ENCODE measurements at places on chromosomes 4 and X.

DNA sequence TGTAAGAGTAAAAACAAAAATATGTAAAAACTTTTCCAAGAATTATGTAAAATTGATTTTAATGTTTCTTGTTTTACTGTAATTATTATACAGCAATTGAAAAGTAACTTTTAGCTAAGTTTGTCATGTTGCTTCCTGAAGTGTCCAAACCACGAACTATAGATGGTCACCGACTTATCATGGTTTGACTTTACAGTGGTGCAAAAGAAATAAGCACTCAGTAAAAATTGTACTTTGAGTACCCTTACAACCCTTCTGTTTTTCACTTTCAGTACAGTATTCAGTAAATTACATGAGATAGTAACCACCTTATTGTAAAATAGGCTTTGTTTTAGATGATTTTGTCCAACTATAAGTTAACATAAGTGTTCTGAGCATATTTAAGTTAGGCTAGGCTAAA, 93.8 kb downstream of the SLC10A6 start:
- DNase-seq = no peak

- no peak for DNase-seq
Measured at GRCh38 chr4:21011106-21011505, 310.8 kb downstream of the PACRGL start.

GRCh38 chr4:141642063-141642462, 5.7 kb downstream of the IL15 start:
- no peak for DNase-seq

DNA sequence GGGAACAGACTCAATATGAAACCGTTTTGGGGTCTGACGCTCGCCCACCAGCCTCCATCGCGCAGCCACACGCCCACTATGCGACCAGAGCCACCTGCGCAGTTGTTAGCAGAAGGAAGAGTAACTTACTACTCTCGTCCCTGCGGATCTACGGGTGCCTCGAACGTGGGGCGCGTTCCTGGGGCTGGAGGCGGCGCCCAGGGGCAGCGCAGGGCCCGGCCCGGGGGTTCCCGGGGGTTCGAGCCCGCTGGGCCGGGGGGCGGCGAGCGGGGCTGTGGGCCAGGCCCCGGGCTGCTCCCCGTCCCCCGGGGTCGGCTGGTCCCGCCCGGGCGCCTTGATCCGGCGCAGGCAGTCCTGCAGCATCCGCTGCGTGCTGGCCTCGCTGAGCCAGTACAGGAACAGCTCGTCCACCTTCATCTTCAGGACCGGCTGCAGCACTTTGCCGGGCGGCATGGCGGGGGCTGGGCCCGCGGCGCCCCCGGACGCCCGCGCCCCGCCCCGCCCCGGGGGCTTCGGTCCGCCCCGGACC, 404 bp downstream of the PPP2R3B start:
- DNase-seq = no peak

DNA sequence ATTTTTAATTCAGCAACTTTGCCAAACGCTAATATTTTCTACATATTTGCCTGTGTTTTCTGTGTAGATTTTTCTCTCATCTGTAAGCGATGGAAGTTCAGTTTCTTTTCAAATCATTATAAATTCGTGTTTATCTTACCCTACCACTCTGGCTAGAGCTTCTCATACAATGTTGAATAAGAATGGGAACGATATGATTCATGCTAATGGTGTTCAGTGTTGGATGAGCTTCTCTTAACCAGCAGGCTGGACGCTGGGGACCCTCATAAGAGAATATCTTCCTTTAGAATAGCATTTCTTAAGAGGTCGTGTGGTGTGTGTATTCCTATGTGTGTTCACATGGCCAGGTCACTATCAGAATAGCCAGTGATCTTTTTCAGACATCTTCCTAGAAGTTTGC, 31.0 kb downstream of the NSDHL start:
- DNase-seq = no peak

- peak; percentile 7 for DNase-seq
Measured at GRCh38 chrX:118225711-118226428, 109.3 kb upstream of the KLHL13 start.

GRCh38 chr4:118281611-118282442, 71.0 kb downstream of the PRSS12 start:
- no peak for DNase-seq

DNA sequence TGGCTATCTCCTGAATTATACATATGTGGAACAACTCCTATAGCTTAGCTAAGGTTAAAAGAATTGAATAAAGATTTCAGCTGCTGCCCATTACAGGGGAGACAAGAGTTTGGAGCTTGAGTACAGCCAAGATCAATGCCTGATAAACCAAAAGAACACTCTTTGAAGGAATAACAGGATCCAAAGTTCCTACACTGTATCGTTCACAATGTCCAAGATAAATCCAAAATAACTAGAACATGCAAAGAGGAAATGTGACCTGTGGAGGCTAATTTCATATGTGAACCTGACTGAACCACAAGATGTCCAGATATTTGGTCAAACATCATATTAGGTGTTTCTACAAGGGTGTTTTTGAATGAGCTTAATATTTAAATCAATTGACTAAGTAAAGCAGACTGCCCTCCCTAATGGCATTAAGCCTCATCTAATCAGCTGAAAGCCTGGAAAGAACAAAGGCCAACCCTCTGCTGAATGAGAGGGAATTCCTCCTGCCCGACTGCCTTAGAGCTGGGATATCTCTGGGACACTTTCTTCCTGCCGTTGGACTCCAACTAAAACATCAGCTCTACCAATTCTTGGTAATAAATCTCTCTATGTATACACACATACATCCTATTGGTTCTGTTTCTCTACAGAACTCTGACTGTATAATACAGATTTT, 19.2 kb downstream of the RFC1 start:
- no peak for DNase-seq

DNA sequence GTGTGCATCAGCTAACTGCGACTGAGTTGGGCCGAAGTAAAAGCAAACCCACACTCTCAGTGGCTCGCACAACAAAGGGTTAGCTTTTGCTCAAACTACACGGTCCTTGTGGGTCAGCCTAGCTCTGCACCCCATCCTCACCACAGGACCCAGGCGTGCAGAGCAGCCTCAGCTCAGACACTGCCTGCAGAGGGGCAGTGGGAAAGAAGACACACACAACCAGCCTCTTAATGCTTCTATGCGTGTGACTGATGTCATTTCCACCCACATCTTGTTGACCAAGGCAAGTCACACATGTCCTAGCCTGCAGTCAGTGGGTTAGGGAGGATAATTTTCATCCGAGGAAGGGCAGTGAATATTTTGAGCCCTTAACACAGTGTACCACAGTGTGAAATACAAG, 40.5 kb downstream of the HMGB2 start:
- DNase-seq = no peak

GRCh38 chr4:95289028-95289634, 259.6 kb downstream of the UNC5C start:
- no peak for DNase-seq

- DNase-seq = no peak
Measured at GRCh38 chr4:165711436-165711835, 161.6 kb upstream of the TLL1 start.

GRCh38 chr4:142809559-142809958, 36.5 kb downstream of the INPP4B start:
- DNase-seq = no peak

DNA sequence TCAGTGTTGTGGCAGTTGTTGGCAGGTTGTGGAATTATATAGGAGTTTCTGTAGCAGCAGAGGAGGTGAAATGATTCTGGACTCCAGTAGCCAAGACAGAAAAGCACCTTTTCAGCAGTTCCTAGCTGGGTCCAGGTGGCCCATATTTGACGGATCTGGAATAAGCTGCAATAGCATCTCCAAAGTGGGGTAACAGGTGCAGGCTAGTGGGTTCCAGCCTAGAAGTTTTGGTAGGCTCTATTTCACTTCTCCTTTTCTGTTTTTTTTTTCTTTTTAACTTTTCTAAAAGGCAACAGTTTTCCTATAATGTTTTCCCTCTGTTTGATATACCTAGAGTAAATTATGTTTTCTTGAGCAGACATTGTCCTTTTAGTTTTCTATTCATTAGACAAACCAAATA, 392.5 kb downstream of the C4orf33 start:
- DNase-seq = no peak

- no peak for DNase-seq
Measured at GRCh38 chr4:118287711-118288451, 64.9 kb downstream of the PRSS12 start.

DNA sequence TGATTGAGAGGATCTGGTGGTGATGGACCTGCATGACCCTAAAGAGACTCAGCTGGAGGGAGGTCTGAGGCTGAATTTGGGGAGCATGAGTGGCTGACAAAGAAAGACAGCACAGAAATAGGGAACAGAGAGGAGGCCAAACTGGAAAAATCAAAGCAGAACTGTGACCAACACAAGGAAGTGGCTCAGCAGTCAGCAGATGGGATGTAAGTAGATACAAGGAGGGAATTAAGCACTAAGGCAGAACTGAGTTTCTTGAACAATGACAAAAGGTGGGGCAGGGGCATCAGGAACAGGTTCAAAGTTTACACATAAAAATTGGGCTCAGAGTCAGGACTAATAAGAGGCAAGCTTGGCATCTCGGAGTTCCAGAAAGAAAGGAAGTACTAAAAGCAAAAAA, 144.3 kb upstream of the KLF3 start:
- no peak for DNase-seq

GRCh38 chr4:42216664-42217063, 64.2 kb upstream of the BEND4 start:
- no peak for DNase-seq

GRCh38 chr4:139808808-139809756, 143.5 kb downstream of the MGST2 start:
- no peak for DNase-seq

- DNase-seq = no peak
Measured at GRCh38 chr4:183934761-183935160, 29.7 kb downstream of the STOX2 start.

DNA sequence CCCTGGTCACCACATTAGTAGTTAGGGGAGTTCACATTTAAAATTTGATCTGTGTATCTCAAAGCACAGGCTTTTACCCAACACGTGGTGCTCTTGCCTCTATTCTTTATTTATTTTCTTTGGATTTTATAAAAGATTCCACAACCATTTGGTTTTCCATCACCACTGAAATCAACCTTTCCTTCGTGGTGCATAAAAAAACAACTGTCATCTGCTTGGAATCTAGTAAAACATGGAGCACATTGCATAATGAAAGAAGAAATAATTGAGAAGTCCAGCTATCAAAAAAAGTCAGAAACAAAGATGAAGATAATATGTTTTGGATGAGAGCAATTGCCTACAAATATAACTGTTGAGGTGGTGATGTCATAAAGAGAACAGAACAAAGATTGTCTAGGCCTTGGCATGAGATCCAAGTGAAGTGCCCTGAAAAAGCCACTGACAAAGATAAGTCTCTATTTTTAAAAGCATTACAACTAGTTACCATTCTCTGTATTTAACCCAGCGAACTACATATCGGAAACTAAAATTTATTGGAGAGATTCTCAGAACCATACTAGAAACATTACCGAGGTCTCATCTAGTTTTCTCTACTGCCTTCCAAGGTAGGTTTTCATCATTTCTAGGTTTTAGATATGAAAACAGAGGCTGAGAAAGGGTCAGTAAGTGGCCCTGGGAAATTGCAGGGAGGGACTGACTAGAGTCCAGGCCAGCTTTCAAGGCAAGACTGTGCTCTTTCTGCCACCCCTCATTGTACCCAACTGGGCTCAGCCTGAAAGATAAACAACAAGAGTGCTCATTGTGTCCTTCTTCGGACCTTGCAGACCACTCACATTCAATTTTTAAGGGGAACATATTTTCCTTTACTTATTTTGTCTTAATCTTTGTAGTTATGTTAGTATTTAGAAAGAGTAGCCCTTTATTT, 127.3 kb downstream of the MAD2L1 start:
- DNase-seq = no peak

- no peak for DNase-seq
Measured at GRCh38 chrX:109797311-109797975, 64.4 kb upstream of the ACSL4 start.

- no peak for DNase-seq
Measured at GRCh38 chr4:128768373-128768996, 41.0 kb upstream of the JADE1 start.

DNA sequence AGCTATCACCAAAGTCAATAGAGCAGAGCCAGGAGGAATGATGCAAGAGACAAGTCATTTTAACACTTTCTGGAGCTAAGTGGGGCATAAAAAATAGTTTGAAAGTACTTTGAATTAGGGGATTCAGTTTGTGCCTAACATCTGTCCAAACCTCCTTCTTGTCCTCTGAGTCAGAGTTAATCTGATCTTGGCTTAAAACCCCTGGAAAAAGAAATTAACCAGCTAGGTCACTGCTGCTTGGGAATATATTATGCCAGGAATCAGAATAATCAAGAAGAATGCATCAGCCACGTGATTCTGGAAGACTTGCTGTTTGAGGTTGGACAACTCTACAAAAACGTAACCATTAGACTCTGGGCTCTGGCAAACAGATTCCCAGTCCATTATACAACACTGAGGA, 45.3 kb upstream of the EDA2R start:
- no peak for DNase-seq
